Esophagus muscularis mucosa (tissue), 4 donors: ENCODE measurements at places on chromosomes 11 and 22. TPM values are rescaled to one million over a fixed set of nuclear protein-coding genes. Genes with fewer than 3 reads are reported as not detected.

DNA sequence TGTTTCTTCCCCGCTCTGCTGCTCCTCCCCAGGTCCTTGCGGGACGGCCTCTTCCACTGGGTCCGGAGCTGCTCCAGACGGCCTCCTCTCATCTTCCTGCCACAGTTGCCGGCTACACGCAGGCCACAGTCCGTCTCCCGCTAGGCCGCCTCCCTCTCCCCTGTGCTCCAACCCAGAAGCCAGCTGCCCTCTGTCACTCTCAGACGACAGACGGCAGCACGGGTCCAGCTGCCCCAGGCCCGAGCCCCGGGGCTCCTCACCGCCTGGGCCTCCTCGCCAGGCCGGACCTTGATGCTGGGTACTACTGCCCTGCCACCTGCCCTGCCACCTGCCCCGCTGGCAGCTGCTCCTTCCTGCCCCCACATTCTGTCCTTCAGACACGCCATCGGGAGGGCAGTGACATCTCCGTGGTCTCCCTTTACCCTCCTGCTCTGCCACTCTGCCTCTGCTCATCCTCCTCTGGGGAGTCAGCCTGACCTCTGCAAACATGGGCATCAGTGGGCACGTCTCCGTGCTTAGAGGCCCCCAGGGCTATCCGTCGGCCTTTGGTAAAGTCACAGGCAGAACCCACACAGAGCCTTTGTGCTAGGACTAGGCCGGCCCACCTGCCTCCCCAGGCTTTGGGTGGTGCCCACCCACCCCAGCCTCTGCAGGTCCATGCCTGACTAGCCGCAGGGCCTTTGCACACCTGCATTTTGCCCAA lies 43.1 kb upstream of the TH start:
- no peak for DNase-seq

Gene MUC15
- 12.2 TPM for total RNA-seq

DNA sequence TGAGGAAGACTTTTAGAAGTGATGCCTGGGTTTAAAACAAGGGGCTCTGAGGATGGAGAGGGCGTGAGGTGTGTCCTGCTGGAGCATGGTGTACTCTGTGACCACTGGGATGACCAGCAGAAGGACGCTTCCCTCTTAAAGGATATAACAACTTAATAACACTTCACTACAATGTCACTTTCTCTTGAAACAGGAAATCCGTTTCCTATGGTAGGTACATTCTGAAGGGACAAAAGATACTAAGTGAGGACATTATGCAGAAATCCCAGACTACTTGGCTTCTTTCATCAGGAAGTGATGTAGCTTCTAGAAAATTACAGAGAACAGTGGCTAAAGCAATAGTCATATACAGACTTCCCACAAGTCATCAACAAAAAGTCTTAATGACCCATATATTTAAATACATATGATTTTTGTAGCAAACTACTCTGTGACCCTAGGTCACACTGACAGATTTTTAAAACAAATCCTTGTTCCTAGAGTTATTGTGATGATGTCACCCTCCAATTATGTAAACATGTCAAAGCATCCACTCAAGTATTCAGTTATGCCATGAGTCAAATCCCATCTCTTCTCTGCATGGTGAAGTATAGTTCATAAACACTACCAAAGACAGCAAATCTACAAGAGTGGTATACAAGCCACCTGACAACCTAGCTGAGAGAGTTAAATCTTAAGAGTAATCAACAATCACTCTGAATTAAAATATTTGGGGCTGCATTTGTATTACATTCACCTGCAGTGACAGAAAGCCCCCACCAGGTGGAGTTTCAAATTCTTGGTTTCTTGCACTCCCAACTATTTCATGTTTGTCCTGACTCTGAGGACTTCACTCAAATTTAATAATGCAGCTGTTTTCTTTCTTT lies 32.8 kb downstream of the PITPNB start:
- DNase-seq: no peak

DNA sequence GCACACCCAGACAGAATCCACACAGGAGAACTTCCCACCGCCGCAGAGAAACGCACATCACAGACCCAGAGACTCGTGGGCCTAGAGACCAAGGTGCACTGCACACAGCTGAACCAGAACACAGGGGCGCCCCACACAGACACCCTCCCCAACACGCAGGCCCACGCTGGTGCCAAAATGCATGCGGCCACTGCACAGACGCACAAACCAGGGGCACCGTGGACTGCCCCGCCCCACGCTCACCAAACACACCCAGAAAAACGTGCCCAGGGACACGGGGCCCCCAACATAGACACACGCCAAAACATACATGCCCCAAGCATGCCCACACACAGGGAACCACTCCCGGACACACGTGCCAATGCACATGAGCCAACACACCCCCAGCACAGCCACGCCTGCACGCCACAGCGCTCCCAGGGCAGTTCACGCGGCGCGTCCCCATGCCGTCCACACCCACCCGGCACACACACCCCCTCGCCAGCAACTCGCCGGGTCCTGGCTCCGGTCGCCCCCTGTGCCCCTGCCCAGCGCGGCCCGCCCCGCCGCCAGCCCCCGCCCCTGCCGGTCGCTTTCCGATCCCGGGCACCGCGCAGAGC lies 7.8 kb downstream of the ELFN2 start:
- DNase-seq: no peak

Gene RIC3
- total RNA-seq: 12.8 TPM

Gene ELF5
- total RNA-seq: not detected

DNA sequence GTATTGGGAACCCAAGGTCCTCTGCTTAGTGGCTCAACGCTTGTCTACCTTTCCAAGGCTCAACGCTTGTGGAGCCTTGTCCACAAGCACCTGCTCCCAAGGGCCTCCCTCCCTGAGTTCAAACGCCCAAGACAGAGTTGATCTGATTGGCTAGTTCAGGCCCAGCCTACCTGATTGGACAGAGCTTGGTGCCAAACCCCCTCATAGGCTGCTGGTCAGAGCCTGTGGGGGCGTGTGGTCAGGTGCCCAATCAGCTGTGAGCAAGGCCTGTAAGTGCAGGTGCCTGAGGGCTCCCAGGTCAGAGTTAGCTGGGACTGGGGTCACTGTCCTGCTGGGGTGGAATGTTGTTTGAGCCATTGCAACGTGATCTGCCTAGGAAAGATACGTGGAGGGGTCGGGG lies 16.9 kb upstream of the TMPRSS6 start:
- DNase-seq: no peak

DNA sequence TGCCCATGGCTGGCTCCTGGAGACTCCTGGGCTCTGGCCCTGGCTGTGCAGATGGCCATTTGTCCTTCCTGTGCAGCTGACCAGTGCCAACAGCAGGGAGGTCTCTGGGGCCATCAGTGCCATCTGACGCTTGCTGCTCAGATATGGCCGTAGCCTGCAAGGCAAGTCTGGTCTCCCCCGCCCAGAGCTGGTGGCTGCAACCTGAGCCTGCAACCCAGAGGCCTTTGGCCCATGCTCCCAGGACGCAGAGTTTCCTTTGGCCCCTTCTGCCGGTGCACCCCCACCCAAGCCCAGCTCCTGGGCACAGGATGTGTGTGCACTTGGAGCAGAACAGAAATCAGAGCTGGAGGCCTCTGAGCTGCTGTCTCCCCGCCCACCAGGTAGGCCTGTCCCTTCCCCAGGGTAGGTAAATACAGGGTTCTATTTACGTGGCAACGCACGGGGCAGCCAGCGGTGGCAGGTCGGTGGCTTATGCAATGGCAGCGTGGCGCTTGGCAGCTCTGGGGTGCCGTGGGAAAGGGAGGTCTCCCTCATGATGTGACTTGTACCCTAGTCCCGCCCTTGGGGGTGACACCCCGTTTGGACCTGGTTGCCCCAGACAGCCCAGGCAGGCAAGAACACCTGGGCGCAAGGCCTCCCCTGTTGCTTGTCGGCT lies 21.0 kb upstream of the MYEOV start:
- DNase-seq: no peak

Gene OR5L1
- not detected for total RNA-seq

Gene NXPE2
- total RNA-seq: not detected

- DNase-seq: no peak
Measured at GRCh38 chr22:45976254-45977002, 534 bp downstream of the WNT7B start.

Gene OR2AG2
- total RNA-seq: not detected

Gene ARHGEF17
- 82.8 TPM for total RNA-seq

- DNase-seq: no peak
Measured at GRCh38 chr22:21000207-21000986, 1.5 kb downstream of the THAP7 start.

GRCh38 chr22:19869497-19870152 lies 15.0 kb upstream of the GNB1L start:
- DNase-seq: no peak

GRCh38 chr11:134501406-134502152 lies 89.5 kb upstream of the B3GAT1 start:
- no peak for DNase-seq

GRCh38 chr11:44774108-44774507 lies 47.3 kb downstream of the TSPAN18 start:
- DNase-seq: no peak

- no peak for DNase-seq
Measured at GRCh38 chr11:65822776-65823528, 10.8 kb upstream of the SNX32 start.

DNA sequence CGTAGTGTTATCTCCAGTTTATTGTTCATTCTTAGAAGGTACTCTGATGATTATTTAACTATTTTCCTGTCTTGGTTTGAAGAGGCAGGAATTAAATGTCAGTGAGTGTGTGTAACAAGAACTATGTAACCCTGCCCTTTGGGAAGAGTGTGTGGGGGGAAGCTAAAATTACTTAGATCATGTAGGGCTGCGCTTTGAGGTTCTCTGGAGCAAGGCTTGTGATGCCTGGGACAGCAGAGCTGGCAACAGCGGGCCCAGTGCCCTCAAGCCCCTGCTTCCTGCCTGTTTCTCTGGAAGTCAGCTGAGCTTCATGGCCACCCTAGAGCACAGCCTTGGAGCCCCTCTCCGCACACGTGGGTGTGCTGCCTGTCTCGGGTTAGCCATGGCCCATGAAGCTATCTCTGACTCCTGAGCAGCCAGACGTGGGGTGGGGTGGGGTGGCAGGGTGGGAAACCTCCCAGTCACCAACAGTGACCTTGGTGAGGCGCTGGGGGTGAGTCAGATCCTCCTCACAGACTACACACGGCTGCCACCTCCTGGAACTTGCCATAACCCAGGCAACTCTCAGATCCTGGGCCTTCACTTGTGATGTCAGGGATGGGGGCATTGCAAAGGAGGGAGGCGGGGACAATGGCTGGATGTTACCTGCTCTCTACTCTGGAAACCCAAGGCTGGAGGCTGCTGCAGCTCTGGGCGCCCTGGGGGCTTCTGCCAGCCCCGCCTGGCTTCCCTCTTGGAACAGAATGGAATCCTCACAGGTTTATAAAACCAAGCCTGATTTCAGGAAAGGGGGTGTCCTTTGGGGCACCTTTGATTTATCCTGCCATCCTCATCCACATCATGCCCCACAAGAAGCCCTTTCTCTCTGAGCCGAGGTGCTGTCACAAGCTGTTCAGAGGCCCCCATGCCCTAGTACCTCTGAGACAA lies 88.6 kb downstream of the SNX19 start:
- DNase-seq: no peak

Gene SHISAL1
- 10.1 TPM for total RNA-seq

DNA sequence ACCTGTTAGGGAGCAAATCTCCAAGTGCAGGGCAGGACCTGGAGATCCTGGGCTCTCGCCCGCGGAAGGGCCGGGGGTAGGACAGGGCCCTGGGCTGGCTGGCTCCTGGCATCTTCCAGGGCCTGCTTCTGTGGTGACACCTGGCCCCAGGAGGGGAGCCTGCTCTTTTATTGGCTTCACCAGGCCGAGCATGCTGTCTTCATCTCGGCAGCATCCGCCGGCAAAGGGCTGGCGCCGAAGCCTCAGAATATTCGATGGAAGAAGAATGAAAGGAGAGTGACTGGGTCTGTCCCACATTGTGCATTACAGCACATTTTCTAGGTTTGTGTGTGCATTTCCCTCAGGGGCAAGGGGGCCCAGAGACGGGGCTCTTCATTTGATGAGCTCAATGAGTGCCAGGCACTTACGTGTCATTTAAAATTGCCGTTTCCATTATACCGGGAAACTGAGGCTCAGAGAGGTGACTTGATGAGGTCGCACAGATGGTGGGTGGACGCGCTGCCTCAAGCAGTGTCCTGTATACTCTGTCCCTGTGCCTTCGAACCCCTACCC lies 70.0 kb downstream of the RBX1 start:
- DNase-seq: no peak

Gene IL10RA
- 34.9 TPM for total RNA-seq

GRCh38 chr22:39773976-39774539 lies 119.5 kb downstream of the ENTHD1 start:
- DNase-seq: no peak

DNA sequence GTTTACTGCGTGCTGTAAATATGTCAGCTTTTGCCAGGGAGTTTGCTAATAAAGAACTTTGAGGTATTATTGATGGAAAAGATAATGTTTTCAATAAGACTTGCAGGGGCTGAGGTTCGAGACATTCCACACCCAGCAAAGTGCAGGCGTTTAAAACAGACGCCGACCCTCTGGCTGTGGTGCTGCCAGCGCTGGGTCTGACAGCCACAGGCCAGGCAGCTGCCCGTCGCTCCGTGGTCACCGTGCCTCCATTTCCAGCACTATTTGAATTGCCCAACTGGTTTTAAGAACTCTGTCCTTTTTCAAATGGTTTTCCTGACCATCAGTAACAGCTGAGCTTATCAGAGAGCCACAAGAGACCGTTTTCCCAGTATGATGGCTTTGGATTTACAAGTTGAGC lies 28.1 kb upstream of the ALX4 start:
- no peak for DNase-seq

- DNase-seq: no peak
Measured at GRCh38 chr11:73249304-73249703, 22.8 kb upstream of the P2RY6 start.

Gene APOA1
- total RNA-seq: not detected

DNA sequence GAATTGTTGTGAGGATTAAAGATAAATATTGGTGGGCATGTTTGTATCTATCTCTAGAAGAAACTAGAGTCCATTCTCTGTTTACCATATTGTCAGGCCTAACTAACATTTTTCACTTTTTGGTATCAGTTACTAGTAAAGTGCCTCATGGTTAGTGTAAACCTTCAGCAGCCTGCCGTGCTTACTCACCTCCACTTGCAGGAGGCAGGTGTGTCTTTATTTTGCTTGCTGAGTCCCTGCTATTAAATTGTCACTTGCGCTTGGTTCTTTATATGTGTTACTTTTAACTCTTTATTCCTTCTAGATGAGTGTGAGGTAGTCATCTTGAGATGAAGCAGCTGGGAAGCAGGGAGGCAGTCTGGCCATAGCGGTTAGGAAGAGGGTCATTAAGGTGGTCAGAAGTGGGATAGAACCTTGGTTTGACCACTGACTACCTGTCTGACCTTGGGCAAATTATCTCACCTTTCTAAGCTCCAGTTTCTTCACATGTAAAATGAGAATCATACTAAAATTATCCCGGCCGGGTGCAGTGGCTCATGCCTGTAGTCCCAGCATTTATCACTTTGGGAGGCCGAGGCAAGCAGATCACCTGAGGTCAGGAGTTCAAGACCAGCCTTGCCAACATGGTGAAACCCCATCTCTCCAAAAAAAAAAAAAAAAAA lies 21.2 kb downstream of the PPP6R3 start:
- DNase-seq: no peak
